Stimulated activated CD4-positive, alpha-beta T cell treated with anti-CD3 and anti-CD28 coated beads, Interleukin-1b, Interleukin-23, amount 100 ng/mL, for 1 hour (primary cell): ENCODE measurements at places on chromosomes 3 and 15.

- DNase-seq = no peak
Measured at GRCh38 chr3:159187232-159187631, 385.4 kb downstream of the MFSD1 start.

GRCh38 chr3:124654470-124654845, 75.8 kb upstream of the UMPS start:
- no peak for DNase-seq

DNA sequence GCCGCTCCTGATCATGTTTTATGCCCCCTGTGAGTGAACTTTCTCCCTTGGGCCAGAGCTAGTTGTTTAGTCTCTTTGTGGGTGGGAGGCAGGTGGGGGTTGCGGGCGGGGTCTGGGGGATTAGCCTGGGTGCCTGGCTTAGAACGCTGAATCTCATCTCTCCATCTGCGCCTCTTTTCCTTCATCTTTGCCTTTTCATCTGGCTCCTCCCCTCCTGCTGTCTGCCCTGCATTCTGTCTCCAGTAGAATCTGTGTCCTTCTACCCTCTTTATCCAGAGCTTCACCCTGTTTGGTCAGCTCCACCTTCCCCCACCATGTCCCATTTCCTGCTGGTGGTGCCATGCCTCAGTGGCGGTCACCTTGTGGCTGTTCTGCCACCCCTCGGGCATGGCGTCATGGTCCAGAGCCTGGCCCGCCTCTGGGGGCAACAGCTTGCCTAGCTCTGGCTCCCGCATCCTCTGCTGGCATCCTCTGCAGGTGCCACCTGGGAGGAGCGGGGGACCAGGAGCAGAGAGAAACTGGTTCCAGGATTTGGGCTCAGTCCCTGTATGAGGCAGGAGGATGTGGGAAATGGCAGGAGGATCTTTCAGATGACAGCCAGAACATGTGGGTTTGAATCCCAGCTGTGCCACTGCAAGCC, 44.3 kb downstream of the PDIA5 start:
- DNase-seq = no peak

- no peak for DNase-seq
Measured at GRCh38 chr15:93257920-93258319, 168.9 kb upstream of the RGMA start.

- DNase-seq = no peak
Measured at GRCh38 chr3:61387817-61388216, 136.6 kb upstream of the FHIT start.

GRCh38 chr15:48777645-48778330, 33.1 kb downstream of the CEP152 start:
- no peak for DNase-seq

- DNase-seq = no peak
Measured at GRCh38 chr15:44593042-44593736, 56.2 kb downstream of the EIF3J start.

- DNase-seq = no peak
Measured at GRCh38 chr3:46921041-46921440, 43.5 kb downstream of the PTH1R start.

- DNase-seq = no peak
Measured at GRCh38 chr3:69108811-69109210, 13.6 kb downstream of the LMOD3 start.

DNA sequence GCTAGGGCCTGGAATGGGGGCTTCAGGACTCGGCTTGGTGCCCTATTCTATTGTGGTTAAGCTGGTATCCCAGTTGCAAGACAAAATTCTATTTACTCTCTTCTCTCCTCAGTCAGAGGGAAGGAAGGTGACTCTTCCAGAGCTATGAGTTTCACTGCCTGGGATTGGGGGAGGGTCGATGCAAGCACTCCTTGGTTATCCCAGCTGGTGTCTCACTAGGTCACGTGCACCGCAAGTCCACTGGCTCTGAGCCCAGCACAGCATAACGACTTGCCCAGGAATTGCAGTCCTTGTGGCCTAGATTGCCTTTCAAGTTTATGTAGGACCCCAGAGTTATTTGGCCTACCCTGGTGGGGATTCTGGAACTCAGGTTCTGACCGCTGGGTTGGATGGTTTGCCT, 958.8 kb downstream of the IGSF11 start:
- DNase-seq = no peak

- no peak for DNase-seq
Measured at GRCh38 chr3:5140230-5140621, 18.1 kb downstream of the ARL8B start.

GRCh38 chr3:64916192-64916798, 228.5 kb upstream of the ADAMTS9 start:
- no peak for DNase-seq

DNA sequence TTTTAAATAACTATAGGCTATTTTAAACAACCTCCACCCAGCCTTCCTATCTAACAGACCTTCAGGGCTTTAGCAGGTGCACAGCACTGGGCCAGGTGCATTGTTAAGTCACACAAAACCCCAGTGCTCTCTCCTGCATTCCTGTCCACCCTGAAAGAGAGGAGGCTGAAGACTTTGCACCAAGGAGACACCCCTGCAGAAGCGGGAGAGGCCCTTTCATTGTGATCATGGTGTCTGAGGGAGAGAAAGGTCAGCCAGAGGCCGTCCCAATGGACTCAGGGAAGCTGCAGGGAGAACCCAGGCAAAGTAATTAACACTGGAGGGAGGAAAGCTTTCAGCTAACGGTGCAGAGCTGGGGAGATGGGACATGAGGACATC, 5.2 kb downstream of the LRIG1 start:
- no peak for DNase-seq

DNA sequence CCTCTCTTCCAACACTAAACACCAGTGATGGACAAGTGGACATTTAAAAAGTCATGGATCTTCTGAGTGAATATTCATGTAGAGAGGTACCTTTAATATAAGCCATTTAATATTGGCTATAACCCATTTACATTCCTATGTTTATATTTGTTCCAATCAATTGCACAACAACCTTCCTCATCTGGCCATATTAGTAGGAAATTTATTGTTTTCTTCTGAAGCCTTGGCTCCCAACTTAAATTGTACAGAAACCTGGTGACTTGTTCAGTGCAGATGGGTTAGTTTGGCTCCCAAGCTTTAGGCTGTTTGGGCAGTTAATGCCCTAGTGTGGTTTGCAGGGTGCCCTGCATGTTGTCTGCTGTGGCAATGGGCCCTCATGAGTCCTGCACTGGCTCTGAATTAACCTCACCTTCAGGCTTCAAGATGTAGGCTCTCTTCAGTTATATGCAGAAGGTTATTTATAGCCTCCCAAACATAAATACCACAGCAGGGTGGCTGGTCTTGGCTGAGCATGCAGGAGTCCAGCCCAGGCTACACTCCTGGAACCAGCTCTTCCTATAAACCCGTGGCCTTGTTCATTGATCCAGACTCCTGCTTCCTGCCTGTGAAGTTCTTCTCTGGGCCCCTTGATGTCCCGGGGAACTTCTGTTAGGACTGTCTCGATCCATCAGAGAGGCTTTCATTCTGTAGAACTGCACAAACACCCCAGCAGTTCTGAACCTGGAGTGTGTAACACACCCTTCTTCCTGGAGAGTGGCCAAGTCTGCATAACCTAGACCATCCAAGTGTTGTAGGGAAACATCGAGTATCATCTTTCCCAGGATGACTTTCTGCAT, 57.0 kb downstream of the DUT start:
- no peak for DNase-seq

- no peak for DNase-seq
Measured at GRCh38 chr3:39075910-39076309, 24.1 kb downstream of the WDR48 start.

GRCh38 chr15:35872577-35872976, 326.6 kb upstream of the DPH6 start:
- no peak for DNase-seq

GRCh38 chr15:74259821-74260607, 23.9 kb downstream of the CCDC33 start:
- no peak for DNase-seq

DNA sequence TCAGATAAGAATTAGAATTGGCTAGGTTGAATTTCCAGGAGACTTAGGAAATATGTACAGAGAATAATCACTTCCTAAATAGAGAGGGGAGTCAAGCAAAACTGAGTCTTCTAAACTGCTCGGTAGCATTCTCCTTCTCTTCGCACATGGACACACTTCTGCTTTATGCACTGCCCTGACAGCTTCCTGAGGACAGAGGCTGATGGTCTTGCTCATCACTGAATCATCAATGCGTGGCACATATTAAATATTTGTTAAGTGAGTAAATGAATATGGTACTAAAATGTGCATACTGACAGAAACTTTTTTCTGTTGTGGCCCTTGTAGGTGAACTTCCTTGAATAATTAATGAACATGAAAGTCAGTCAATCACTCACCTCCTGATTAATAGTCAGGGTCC, 315.5 kb downstream of the FHIT start:
- no peak for DNase-seq

DNA sequence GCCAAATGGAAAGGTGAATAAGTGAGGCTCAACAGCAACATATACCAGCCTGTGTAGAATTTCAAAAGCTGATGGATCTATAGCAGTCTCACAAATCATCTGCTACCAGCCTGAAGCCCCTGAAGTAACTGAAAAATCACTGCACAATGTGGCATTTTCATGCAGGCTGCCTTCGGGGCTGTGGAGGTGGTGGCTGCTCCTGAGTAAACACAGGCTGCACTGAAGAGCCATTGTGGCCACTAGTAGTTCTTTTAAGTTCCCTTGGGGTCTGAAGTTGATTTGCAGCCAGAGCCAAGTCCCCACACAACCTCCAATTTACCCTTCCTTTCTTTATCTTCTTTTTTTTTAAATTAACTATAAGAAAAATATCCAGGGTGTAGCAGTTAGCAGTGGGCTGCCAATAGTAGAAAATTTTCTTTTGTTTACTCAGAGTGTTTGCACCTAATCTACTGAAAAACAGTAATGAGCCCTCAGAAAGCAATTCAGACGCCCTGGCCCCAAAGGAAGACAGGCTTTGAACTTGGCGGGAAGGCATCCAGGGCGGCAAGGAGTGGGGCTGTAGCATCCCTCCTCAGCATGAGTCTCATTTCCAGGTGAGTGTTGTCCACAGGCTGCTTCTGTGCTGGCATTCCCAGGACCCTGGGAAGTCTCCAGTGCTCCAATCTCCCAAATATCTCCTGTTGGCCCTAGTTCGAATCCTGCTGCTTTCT, 13.3 kb upstream of the SUSD5 start:
- DNase-seq = no peak

GRCh38 chr3:174162550-174162949, 696.6 kb upstream of the NAALADL2 start:
- no peak for DNase-seq

DNA sequence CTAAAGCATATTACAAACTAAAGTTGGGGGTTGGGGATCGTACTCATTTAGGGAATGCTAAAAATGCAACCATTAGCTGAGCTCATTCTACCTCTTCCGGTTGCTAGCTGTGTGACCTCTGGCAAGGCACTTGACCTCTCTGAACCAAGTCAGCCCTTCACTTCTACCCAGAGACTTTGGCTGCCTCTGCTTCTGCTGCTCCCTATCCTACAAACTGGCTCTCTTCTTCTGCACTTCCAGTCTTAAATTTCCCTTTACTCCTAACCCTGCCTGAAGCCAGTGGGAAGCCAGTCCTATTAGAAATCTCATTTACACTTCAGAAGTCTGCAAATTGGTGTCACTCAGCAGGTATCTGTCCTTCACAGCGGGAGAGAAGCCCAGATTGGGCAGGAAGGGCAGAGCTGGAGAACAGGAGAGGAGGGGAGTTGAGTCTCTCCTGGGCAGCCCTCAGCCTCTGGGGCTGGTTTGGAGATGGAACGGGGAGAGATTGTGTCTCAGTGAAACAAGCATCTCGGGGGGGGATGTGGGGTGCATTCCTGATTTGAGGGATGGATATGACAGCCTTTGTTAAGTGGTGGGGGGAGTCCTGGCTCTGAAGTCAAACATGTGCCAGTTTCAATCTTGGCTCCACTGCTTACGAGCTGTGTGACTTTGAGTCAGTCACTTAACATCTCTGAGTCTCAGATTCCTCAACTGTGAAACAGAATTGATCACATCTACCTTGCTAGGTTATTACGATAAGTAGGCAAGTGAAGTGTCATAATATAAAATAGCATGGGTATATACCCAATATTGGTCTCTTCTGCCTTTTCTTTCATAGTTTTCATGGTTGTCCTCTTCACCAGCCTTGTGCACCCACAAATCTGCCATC, 7.8 kb upstream of the AEN start:
- no peak for DNase-seq

- no peak for DNase-seq
Measured at GRCh38 chr3:27485866-27486265, 1.7 kb upstream of the SLC4A7 start.

DNA sequence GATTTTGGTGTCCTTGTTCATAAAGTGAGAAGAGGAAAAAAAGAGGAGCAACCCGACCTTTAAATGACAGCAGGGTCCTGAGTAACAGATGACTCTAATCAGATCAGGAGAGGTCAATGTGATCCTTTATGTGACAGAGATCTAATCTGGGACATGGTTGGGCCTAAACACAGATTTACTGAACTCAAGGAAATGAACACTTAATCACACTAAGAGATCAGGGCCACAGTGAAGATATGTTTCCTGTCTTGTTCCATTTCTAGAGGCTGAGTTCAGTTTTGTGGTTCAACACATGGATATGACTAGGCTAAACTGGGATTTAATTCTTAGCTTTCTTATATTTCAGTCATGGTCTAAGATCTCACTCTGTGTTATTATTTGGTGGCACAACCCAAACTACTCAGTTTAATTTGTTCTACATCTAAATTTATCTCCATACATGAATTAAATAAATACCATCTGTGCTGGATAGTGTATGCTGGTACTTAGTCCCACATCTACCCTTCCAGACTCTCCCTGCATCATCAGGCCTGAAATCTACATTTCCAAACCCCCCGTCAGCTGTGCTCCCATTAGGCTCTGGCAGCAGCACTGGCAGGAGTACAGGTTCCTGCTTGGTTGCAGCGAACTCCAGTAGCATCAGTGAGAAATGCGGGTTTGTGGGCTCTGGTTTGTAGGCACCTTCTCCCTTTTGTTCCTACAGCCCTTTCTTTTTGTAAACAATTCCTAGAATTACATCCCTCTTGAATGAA, 22.6 kb downstream of the SFMBT1 start:
- DNase-seq = no peak

DNA sequence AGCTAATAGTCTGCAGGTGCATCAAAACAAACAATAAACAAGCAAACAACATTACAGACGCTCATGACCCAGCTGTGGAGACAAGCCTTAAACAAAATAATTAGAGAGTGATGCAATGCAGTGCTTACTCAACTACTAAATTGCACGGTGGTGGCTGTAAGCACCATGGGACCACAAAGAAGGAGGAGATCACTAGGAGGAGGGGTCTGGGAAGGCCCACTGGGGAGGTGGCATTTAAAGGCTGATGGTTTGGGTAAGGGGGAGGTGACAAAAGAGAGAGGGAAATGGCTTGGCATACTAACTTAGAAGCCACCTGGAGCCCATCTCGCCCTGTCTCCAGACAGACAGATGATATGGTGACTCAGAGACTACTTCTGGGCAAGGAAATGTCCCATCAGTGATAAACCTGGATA, 516.7 kb downstream of the FOXP1 start:
- no peak for DNase-seq

GRCh38 chr15:89406218-89406939, 71.8 kb upstream of the POLG start:
- no peak for DNase-seq

DNA sequence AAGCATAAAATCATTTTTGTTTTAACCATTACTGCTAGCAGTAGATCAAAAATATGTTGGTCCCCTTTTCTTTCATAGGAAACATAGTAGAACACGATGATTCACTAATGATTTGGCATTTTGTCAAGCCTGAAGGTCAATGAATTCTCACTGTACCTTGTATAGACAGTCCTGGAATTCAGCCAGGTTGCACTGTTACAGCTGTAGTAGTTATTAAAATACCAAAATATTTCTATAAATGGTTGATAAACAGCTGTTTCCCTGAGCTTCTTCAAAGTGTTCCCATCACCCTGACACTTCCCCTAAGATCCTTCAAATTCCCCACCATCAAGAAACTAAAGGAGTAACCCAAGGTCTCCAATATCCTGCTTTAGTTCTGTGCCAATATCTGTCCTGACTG, 200.9 kb downstream of the ATP8B4 start:
- DNase-seq = no peak
